ENCODE measurements at places on chromosomes 11 and 22. TPM values are rescaled to one million over a fixed set of nuclear protein-coding genes. Genes with fewer than 3 reads are reported as not detected.

GRCh38 chr11:67561971-67562619 is 21.5 kb upstream of the GSTP1 start:
- DNase-seq: no peak

GRCh38 chr22:36816636-36817524 is at the start of gene PVALB:
PVALB (minus strand) TSS chr22:36817035; CDS start chr22:36817005, 30 bp downstream.
- peak; percentile 51 for DNase-seq

GRCh38 chr22:17434856-17435255 is 65.6 kb downstream of the CECR2 start:
- DNase-seq: no peak

GRCh38 chr11:69912161-69912910 is 93.1 kb upstream of the FGF3 start:
- peak; percentile 42 for DNase-seq

DNA sequence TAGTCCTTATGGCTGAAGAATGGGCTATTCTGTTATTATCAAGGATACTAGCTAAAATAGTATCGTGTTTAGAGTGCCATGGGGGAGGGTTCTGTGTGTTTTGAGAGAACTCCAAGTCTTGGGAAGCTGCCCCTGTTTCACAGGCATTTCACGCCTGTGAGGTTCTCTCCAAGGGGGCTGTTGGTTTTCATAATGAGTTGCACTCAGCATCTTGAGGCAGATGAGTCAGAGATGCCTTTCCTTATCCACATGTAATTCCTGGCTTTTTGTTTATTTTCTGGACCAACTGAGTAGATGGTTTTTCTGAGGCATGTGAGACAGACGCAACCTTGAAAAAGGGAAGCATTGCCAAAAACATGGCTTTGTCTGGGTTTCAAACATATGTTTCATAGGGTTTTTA is 203.7 kb downstream of the ARHGAP42 start:
- no peak for DNase-seq

GRCh38 chr11:96254854-96255253 is 88.1 kb downstream of the MAML2 start:
- DNase-seq: no peak

BTBD18 gene
- total RNA-seq: not detected

OR9G4 gene
- not detected for total RNA-seq

SPI1 gene
- 11.1 TPM for total RNA-seq

HPX gene
- total RNA-seq: 0.35 TPM
